Activated CD4-positive, alpha-beta T cell treated with anti-CD3 and anti-CD28 coated beads, Interleukin-2, amount 50 U/mL, for 24 hours (primary cell): ENCODE measurements at places on chromosomes 5 and 9.

- DNase-seq, result no peak
Observed at GRCh38 chr9:71355884-71356283, 234.5 kb upstream of the TRPM3 start.

DNA sequence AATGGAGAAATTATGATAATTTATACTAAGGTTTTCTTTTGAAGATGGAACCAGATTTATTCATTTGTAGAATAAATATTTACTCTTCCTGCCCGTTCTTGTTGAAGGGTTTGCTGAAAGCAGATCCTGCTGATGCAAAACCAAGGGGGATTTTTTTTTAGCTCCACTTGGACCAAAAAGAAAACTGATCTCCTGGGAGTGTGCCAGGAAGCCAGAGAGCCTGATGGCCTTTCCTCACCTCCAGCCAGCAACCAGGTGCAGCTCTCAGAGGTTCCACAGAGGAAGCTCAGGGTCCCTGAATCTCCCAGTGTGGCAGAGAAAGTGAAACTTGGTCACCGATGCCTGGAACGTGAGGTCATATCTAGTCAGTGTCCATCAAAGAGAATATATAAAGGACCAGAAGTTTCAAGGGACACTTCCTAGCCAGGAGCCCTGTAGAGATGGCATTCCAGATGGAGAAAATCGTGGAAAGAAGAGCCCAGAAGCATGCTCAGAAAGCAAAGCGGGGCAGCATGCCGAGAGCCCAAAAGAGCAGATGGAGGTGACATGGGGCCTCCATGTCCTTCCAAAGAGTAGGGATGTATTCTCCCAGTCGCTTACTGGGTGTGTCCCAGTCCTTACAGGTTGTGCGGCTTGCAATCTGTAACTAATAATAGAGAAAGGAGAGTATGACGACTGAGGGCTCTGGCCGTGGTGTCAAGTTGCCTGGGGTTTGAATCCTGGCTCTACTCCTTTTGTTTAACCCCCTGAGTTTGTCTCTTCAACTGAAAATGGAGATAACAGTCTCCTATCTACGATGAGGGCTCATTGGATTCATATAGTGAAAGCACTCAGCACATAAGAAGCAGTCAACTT is 12.2 kb downstream of the AFAP1L1 start:
- no peak for DNase-seq

DNA sequence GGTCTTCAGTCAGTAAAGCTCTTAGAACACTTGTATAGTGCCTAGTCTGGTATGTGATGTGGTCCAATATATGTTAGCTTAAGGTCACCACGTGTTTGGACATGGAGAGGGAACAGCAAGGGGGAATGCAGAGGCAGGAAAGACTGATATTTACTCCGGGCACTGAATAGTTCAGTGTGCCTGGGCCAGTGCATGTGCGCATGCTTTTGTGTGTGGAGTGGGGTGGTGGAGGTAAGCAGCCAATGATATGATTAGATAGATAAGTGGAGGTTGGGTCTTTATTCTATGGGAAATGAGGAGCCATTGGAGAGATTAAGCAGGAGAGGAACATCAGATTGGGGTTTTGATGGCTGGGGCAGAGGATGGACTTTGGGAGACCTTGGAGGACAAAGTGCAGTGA is 14.0 kb downstream of the OR13J1 start:
- DNase-seq, result no peak

DNA sequence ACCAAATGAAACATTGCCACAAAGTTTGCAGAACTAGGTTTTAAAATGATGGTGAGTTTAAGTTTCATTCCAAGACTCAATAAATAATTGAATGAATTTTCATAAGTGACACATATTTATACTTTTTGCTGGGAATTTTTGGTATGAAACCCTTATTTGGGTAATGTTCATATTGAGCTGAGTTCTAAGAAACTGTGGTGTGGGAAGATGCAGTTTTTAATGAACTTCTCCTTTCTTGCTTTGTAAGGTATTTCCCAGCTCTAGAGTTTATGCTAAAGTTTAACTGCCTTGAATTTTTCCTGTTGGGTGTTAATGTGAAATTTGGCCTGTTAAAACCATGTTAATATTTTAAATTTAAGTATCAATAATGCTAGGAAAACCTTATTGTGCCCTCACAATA is 15.1 kb downstream of the RABGAP1 start:
- DNase-seq, result no peak

GRCh38 chr9:33148367-33149014 is 18.6 kb downstream of the B4GALT1 start:
- DNase-seq, result no peak

DNA sequence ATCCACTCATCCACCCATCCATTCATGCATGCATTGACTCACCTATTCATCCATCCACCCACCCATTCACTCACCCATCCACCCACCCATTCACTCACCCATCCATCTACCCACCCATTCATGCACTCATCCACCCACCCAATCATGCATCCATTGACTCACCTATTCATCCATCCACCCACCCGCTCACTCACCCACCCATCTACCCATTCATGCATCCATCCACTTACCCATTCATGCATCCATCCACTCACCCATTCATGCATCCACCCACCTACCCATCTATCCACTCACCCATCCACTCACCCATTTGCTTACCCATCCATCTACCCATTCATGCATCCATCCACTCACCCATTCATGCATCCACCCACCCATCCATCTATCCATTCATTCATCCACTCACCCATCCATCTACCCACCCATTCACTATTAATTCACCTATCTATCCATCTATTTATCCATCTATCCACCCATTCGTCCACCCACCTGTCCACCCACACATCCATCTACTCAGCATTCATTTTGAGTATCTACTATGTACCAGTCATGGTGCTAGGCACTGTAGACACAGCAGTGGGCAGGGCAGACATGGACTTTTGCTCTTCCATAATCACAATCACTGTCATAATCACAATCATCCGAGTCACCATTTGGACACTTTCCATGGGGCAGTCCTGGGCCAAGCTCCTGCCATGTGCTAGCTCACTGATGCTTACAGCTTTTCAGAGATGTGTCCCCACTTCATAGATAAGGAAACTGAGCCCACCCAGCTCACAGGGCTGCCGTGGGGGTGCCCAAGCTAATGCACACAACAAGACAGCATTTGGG is 34.4 kb downstream of the HMCN2 start:
- DNase-seq, result no peak

GRCh38 chr5:60810438-60811085 is 33.5 kb downstream of the ELOVL7 start:
- no peak for DNase-seq

DNA sequence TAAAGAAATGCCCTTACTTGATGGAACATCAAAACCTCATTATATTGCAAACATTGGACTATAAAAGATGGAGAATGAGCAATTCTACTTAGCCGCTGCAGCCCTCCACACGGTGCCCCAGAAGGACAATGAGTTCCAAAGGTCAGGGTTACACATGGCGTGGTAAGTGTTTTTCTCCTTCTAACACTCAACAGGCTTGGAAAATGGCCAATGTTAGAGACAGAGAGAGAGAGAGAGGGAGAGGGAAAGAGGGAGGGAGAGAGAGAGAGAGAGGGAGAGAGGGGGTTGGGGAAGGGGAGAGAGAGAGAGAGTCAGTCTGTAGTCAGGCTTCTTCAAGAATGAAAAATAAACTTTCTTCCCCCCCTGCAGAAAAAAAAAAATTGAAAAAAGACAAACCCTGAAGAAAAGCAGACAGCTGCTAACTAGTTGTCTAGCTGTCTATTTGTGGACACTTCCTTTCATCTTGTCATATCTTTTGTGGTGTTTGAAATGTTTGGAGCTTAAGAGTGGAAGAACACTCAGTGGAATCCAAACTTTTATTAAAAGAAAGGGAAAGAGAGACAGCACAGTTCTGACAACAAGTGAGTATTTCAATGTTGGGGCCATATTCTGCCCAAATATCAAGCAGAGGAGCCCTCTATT is 324.8 kb downstream of the TMEM38B start:
- no peak for DNase-seq

DNA sequence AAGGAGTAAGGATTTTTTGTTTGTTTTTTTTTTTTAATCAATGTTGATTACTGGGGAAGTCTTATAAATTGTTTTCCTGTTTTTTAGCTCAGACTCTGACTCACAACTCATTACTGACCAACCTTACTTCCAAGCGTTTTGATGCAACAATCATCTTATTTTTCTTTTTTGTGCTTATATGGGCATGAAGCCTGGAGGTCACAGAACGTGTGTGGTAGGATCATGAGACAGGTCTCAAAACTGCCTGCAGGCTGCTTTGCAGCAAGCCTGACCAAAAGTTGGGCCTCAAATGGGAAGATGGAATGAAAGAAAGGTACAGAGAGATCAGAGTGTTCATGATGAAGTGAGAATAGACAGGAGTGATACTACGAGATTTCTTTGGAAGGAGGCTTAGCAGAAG is 38.5 kb downstream of the SNCAIP start:
- no peak for DNase-seq

GRCh38 chr5:116409591-116410296 is 164.9 kb downstream of the SEMA6A start:
- DNase-seq, result no peak

GRCh38 chr9:137761032-137761431 is 116.5 kb upstream of the CACNA1B start:
- DNase-seq, result no peak

GRCh38 chr9:125966959-125967711 is 220.0 kb downstream of the PBX3 start:
- DNase-seq, result no peak

GRCh38 chr5:33984671-33985124 is at the start of gene SLC45A2:
TSS of gene SLC45A2 (minus strand) at chr5:33984693. CDS start at chr5:33984583, 110 bp downstream.
- no peak for DNase-seq

DNA sequence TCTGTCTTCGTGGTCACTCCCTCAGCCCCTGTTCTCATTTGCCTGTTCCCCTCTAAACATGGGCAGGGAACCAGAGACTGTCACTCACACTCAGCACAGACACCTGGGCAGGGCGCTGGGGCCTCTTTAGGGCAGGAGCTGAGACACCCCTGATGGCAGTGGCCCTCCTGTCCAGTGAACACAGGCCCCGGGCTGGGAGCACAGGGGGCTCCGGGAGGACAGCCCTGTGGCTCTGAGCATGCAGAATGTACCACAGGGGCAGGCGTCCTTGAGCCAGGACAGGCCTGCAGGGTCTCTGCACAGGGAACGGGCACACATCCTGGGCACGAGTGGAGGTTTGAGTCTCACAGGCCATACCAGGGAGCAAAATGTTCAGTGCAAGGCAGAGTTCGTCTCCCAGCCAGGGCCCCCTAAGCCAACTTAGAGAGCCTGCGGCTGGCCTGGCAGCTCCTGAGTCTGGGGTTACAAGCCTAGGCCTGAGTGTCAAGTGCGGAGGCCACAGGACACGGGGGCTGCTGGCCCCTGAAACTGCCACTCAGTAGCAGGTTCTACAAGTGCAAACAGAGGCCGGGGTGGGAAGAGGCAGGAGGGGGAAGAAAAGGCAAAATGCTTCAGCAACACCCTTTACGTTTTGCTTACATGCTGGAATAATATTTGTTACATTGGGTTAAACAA is 55.9 kb upstream of the NKD2 start:
- no peak for DNase-seq

- no peak for DNase-seq
Observed at GRCh38 chr9:127522727-127523126, 71.4 kb downstream of the LRSAM1 start.

DNA sequence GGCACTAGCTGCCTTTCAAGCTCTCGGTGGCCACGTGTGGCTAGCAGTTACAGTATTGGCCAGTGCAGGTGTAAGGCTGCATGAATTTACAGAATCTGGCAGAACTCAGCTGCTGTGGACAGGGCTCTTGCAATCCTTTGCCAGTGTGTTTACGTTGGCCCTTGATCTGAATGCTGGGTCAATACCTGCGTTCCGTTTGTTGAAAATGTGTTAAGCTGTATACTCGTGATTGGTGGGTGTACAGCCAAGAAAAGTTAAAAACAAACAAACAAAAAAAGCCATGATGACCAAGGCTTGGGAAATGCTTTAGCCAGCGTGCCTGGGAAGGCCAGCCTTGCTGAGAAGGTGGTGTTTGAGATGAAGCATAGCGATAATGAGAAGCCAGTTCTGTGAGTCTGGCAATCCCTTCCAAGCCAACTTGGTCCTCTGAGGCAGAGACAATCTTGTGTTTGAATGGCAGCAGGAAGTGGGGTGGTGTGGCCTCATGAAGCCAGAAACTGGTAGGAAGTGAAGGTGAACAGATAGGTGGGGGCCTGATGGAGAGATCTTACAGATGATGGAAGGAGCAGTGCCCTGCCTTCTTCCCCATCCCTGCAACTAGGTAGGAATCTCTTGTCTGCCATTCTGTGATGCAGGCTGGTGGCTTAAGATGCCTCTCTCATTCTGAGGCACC is 820 bp upstream of the CFAP90 start:
- no peak for DNase-seq

DNA sequence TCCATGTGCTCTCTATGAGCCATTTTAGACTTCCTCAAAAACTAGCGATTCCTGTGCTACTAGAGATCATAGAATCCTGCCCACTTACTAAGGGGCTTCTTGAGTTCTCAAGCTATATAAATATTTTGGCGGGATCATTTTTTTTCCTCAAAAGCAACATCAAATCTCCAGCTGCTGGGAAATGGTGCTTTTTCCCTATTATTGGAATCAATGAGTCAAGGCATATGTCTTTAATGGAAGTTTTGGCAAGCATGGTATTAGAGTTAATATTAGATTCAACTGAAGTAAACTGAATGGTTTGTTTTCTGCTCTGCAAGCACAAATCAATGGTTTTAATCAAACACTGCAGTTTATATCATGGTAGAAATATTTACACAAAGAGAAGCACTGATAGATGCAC is 369.9 kb upstream of the PTGER4 start:
- DNase-seq, result no peak

DNA sequence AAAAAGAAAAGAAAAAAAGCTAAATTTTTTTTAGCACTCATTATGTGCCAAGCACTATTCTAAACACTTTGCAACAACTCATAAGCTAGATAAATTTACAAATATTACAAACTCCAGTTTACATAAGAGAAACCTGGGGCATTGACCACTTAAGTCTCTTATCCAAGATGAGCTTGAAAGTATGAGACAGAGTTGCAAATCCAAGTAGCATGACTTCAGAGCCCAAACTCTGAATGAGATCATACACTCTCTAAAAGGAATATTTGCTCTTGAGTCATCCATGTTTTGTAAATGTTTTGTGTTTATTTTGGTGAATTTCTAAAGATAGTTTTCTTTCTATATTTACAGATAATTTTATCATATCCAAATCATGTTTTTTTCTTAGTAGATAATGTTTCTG is 4.0 kb upstream of the SHOC1 start:
- no peak for DNase-seq

- no peak for DNase-seq
Observed at GRCh38 chr5:14209222-14209822, 66.2 kb downstream of the TRIO start.

- DNase-seq, result no peak
Observed at GRCh38 chr5:164139423-164139822, 634.0 kb downstream of the MAT2B start.

GRCh38 chr5:171978519-171978918 is 27.9 kb downstream of the FBXW11 start:
- DNase-seq, result no peak
